ENCODE measurements at places on chromosomes 1 and 21.

GRCh38 chr1:164515231-164515630 is 43.8 kb upstream of the PBX1 start:
- no peak for DNase-seq

GRCh38 chr1:210691039-210691610 is 362.4 kb downstream of the HHAT start:
- DNase-seq, result no peak

DNA sequence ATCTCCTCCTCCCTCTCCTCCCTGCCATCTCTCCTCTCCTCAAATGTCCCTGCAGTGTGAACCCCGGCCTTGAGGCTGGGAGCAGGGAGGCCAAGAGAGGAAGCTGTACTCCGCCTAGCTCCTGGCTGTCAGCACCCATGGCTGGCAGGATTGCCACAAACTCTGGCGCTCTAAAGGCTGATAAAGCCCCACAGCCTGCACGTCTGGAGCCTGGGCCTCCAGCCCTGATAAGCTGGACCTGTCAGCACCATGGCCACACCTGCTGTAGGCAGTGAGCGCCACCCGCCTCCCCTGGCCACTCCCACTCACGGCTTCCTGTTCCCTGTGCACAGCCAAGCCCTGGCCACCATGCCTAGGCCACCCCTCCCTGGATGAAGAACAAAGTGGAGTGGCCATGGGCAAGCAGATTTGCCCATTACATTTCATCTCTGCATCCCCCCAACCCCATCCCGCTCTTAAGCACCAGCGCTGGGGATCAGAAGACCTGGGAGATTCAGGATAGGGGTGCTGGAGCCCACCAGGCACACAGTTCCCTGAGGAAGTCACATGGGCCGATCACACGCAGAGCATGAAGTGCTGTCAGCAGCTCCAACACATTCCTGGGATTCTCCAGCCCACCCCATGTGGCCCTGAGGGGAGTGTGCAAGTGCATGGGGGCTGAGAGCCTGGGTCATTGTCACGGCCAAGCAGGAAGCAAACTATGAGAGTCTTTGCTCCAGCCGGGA is 24.2 kb upstream of the NPPB start:
- DNase-seq, result no peak

DNA sequence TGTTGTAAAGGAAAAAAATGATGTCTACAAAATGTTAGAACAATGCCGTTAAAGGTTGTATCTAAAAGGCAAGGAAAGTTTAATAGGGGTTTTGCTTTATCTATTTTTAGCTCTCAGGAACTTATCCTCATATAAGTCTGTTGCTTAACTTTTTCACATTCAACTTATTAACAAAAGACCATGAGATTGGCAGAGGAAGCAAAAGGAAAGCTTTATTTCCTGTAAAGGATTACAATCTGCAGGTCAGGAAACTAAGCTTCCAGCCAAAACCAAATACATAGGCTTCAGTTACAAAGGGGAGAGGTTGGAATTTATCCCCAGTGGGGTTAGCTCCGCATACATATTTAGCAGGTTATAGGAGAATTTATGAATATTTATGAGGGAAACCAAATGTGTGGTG is 58.7 kb upstream of the KIAA1614 start:
- DNase-seq, result no peak

DNA sequence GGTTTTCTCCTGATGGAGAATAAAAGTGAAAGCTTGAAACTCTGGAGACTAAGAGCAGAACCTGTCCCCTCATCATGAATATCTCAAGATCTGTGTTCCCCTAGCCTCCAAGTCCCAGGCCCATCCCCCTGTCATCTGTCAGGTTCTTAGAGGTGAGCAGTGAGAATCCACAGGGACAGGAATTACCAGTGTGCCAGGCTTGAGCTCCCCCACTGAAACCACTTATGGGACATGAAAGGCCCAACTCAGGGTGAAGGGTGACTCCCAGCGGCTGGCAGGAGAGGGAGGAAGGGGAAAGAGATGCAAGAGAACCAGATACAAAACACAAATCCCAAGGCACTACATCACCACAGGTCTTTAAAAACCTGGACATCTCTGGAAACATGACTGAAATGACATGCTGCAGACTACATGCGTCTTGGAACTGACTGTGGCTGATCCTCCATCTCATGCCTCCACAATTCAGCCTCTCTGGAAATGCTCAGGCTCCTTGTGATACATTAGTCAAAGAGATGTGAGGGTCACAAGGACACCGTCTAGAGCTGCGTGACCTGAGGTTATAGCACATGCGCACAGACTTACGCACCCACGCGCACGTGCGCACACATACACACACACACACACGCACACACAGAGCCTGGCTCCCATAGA is 6.8 kb upstream of the LY9 start:
- no peak for DNase-seq

DNA sequence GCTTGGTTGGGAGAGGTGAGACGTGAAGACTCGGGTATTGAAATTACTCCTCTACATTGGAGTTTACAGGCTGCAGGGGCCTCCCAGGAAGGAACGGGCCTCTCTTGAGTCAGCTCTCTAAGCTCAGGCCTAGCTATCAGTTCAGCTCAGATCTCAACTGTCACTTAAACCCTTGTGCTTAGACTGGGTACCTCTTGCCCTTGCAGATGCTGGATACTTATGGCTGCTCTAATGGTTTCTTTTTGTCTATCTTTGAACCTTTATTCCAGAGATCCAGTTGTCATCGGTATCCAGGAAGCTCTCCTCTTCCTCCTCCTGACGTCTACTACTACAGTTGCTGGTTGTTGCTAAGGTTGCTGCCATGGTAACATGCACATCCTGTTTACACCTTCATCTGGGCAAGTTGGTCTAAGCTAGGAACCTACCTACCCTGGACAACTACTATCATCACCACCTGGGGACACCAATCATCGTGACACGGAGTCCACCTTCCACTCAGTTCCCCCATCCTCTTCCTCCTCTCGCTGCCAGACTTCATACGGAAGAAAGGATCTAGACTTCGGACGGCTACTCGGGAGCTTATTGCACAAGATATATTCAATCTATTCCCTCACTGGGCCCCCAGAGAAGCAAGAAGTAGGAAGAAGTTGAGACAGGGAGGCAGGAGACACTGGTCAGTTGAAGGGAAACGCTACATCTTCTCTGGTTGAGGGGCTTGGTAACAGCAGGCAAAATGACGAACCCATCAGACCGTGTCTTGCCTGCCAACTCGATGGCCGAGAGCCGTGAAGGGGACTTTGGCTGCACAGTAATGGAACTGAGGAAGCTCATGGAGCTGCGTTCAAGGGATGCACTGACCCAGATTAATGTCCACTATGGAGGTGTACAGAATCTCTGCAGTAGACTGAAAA is 56.1 kb downstream of the ATP2B4 start:
- no peak for DNase-seq

GRCh38 chr1:173224949-173225348 is 17.8 kb upstream of the TNFSF4 start:
- DNase-seq, result no peak

- no peak for DNase-seq
These were observed 21.0 kb downstream of the CD160 start for GRCh38 chr1:145740269-145740668.

DNA sequence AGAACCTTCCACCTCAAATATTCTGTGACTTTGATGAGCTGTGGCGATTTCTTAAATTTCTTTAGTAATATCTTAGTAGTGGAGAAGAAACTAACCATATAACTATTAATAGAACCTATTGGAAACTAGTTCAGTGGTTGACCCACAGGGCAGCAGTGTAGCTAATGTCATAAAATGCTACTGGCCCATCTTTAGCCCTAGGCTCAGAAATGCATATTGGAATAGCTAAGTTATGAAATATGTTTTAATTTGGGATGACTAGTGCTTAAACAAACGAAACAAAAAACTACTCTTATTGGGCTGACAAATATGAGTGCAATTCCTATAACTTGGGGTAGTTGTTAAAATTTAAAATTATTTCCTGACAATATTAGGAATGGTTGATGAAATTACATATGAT is 20.2 kb downstream of the MACO1 start:
- no peak for DNase-seq

GRCh38 chr1:116824631-116825206 is 70.5 kb downstream of the CD2 start:
- no peak for DNase-seq

DNA sequence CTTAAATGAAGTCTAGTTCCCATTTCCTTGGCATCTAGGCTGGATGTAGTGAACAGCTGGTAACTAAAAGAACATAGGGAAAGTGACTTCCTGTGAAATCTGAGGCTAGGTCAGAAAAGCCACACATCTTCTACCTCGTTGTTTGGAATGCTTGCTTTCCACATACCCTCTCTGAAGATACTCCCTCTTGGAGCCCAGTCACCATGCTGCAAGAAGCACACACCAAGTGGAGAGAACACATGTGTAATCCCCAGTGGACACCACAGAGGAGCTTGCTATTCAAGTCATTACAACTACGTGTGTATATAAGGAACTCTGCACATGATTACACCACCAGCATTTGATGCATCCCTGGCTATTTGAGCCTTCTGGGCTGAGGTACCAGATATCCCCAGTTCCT is 125.9 kb downstream of the RGS21 start:
- DNase-seq, result no peak

DNA sequence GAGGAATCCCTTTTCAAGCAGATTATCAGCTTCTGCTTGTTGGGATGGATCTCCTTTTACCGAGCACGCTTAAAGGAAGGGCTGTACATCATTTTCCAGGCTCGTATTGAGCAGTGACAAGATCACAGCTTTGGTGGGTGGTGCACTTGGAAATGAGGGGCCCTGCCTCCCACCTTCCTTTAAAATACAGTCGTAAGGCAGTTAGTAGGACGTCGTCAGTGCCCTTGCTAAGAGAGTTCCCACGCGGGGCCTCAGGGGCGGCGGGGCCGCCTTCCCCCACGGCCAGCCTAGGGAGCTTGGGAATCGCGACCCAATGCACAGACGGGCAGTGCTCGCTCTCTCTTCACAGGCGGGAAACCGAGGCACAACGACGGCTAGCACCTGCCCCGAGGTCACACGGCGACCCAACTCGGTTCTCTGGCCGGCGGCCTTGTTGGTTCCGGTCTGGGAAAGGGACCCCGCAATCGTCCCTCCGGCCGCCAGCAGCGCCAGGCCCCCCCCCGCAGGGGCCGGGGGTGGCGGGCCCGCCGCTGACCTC is 58.6 kb downstream of the H3-3A start:
- DNase-seq, result no peak

DNA sequence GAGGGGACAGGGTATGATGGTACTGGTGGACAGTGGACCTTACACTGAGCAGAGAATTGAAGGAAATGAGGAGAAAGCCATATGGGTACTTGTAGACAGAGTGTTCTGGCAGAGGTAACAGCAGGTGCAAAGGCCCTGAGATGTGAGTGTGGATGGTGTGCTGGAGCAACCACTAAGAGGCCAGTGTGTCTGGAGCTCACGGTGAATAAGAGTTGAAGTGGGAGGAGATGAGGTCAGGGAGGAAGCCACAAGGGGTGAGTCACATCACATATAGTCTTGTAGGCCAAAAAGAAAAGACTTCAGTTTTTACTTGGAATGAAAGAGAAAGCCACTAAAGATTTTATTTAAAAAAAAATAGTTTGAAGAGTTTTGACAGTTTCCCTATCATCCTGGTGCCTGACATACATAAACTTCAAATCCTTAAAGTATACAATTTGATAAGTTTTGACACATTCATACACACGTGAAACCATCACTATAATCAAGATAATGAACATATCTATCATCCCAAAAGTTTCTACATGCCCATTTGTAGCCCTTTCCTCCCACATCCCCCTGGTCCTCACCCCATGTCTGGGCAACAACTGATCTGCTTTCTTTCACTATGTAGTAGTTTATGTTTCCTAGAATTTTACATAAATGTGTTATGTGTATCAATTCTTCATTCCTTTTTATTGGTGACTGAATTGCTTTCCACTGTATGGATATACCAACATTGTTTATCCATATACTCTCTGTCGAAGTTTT is 148.4 kb downstream of the GPATCH2 start:
- no peak for DNase-seq

- no peak for DNase-seq
These were observed 188.1 kb upstream of the ETV3 start for GRCh38 chr1:157326173-157326859.

- peak; percentile 61 for DNase-seq
These were observed 23.8 kb downstream of the IER5 start for GRCh38 chr1:181112071-181112929.

- no peak for DNase-seq
These were observed 217.9 kb downstream of the RWDD3 start for GRCh38 chr1:95451904-95452303.

GRCh38 chr1:117534995-117535467 is 70.8 kb upstream of the TENT5C start:
- DNase-seq, result peak; percentile 23

- no peak for DNase-seq
These were observed 625.8 kb upstream of the ADGRL2 start for GRCh38 chr1:81174811-81175476.

- no peak for DNase-seq
These were observed 3.0 kb upstream of the TUFT1 start for GRCh38 chr1:151537112-151537511.

DNA sequence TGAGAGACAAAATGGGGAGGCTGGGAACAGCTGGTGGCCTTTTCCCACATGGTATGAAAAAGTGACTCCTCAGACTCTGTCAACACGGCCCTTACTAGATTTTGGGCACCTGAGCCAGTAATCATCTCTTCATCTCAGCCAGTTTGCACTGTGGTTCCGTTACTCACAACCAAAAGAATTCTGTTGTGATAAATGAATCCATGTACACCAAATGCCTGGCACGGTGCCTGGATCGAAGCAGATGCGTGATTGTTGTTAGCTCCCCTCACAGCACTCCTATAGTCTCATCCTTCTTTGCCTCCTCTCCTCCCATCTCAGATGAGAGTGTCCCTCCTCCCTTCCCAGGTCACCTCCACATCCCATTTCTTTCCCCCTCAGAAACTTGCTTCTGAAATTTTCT is 57.9 kb upstream of the GJB5 start:
- no peak for DNase-seq

GRCh38 chr1:81317191-81317590 is 483.5 kb upstream of the ADGRL2 start:
- DNase-seq, result no peak

DNA sequence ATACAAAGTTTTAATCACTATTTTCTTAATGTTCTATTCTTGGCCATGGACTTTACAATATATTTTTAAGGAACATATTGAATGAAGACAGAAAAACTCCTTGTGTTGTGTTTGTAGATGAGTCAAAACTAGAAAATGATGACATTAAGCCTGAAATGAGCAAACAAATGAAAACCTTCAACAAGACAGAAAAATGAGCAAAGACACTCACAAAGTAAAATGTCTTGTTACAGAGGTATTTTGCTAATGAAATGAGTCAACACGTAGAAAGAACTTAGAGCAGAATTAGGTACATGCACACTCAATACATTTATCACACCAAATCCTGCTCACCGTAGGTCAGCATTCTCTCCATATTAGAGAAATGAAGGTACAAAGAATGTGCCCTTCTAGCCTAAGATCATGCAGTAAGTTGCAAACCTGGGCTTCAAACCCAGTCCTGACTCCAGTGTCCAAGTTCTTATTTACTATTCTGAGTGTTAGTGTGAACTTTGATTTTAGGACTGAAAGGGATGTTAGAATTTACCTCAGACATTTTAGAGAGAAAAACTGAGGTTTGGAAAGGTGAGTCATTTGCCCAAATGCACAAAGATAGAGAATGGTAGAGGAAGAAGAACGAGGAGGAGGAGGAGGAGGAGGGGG is 133.9 kb upstream of the SGIP1 start:
- DNase-seq, result no peak

All from NCI-H446 treated with DMSO at 0.1 percent for 48 hours (cell line).